ENCODE measurements at places on chromosomes 7 and 10.

DNA sequence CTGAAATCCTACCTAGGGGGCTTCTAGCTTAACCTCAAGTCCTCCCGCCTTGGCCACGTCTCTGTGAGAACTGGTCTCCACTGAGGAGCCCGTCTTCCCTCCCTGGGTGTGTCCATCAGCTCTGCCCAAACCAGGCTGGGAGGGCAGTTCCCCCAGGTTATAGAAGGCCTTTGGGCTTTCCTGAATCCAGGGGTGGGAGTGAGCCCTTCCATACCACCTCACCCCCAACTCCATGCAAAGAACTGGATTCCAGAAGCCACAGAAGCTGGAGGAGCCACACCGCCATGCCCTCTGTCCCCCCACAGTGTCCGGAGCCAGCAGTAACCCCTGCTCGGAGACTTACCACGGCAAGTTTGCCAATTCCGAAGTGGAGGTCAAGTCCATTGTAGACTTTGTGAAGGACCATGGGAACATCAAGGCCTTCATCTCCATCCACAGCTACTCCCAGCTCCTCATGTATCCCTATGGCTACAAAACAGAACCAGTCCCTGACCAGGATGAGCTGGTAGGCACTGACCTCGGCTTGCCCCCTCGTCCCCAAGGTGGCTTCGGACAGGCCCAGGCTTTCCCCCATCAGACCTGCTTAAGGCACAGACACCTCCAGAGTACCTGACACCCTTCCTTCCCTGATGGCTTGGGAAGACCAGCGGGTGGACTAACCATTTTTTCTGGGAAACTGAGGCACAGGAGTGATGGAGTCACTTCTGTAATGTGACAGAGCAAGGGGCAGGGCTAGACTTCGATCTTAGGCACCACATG lies 4.7 kb downstream of the CPA1 start:
- DNase-seq, result no peak
- peaks cover 3% of the 10 kb centered on the region for H3K27me3 ChIP-seq
- H3K4me1 ChIP-seq, result no peaks in the 10 kb centered on the region
- no peak overlapping the region for H3K27ac ChIP-seq
- no peak overlapping the region for H3K4me3 ChIP-seq

DNA sequence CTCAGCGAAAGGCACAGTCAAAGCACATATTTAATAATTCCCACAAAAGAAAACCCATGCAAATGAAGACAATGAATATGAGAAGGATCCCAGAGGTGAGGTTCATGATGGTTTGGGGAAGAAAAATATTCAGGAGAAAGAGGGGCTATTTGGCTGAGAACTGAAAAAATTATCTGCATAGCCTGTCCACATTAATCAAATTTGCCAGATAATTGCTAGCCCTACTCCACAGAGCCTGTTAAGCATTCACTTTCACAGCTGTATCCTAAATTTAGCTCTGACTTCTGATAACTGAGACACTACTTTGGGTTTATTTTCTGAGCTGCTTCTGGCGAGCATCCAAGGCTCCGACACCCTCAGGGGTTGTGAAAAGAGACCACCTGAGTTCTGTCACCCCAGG lies 176.2 kb downstream of the HERPUD2 start:
- no peaks in the 10 kb centered on the region for H3K4me1 ChIP-seq
- peaks cover 16% of the 10 kb centered on the region for H3K27me3 ChIP-seq
- H3K4me3 ChIP-seq, result no peak overlapping the region

- H3K27ac ChIP-seq, result no peak overlapping the region
- no peaks in the 10 kb centered on the region for H3K36me3 ChIP-seq
- H3K4me1 ChIP-seq, result no peaks in the 10 kb centered on the region
- H3K27me3 ChIP-seq, result peaks cover 5% of the 10 kb centered on the region
These were observed 107.9 kb downstream of the POU6F2 start for GRCh38 chr7:39085590-39086049.

GRCh38 chr7:28474640-28475039 lies 62.3 kb downstream of the CREB5 start:
- no peaks in the 10 kb centered on the region for H3K4me1 ChIP-seq
- H3K4me3 ChIP-seq, result no peak overlapping the region
- H3K27ac ChIP-seq, result no peak overlapping the region
- H3K36me3 ChIP-seq, result no peaks in the 10 kb centered on the region

DNA sequence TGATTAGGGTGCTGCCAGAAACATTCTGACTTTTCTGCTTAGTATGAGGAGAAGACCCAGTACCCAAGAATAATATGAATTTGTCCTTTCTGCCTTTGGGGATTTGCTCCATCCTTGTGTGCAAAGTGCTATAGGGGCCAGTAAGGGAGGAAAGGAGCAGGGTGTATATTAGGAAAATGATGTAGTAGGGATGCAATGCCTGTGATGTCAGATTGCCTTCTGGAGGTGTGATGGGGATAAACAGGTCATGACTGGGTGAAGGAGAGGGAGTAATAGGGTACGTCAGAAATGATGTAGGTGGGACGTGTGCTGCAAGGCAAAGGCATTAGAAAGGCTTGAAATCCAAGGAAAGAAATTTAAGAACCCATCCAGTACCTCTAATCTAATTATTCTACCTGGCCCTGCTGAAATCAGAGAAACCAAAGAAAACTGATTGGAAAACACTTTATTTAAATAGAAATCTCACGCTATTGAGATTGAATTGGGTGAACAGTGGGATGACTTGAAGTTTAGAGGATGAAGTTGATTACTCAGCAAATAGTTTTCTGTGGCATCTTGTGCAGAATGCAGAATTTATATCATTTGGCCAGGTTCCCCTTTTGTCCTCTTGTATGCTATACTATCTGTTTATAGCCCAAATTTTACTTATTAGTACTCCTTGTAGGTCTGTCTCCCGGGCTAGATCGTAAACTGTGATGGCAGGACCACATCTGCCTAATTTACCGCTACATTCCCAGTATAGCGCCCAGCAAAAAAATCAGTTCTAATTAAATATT lies 503.9 kb downstream of the SUGCT start:
- no peak overlapping the region for H3K27ac ChIP-seq
- H3K36me3 ChIP-seq, result no peaks in the 10 kb centered on the region
- H3K4me1 ChIP-seq, result no peaks in the 10 kb centered on the region
- no peak for DNase-seq
- H3K4me3 ChIP-seq, result no peak overlapping the region
- no peaks in the 10 kb centered on the region for H3K27me3 ChIP-seq

GRCh38 chr10:107417446-107417845 lies 252.9 kb upstream of the SORCS1 start:
- no peak overlapping the region for H3K27ac ChIP-seq
- no peaks in the 10 kb centered on the region for H3K27me3 ChIP-seq
- H3K36me3 ChIP-seq, result no peaks in the 10 kb centered on the region
- no peaks in the 10 kb centered on the region for H3K4me1 ChIP-seq

- no peaks in the 10 kb centered on the region for H3K27me3 ChIP-seq
- no peaks in the 10 kb centered on the region for H3K36me3 ChIP-seq
- no peak overlapping the region for H3K4me3 ChIP-seq
- no peak for DNase-seq
- no peak overlapping the region for H3K27ac ChIP-seq
These were observed 132.8 kb downstream of the TCERG1L start for GRCh38 chr10:131178521-131179331.

GRCh38 chr7:106225856-106226255 lies 58.9 kb downstream of the NAMPT start:
- peaks cover 20% of the 10 kb centered on the region for H3K4me1 ChIP-seq
- H3K27ac ChIP-seq, result no peak overlapping the region
- peaks cover 24% of the 10 kb centered on the region for H3K27me3 ChIP-seq

DNA sequence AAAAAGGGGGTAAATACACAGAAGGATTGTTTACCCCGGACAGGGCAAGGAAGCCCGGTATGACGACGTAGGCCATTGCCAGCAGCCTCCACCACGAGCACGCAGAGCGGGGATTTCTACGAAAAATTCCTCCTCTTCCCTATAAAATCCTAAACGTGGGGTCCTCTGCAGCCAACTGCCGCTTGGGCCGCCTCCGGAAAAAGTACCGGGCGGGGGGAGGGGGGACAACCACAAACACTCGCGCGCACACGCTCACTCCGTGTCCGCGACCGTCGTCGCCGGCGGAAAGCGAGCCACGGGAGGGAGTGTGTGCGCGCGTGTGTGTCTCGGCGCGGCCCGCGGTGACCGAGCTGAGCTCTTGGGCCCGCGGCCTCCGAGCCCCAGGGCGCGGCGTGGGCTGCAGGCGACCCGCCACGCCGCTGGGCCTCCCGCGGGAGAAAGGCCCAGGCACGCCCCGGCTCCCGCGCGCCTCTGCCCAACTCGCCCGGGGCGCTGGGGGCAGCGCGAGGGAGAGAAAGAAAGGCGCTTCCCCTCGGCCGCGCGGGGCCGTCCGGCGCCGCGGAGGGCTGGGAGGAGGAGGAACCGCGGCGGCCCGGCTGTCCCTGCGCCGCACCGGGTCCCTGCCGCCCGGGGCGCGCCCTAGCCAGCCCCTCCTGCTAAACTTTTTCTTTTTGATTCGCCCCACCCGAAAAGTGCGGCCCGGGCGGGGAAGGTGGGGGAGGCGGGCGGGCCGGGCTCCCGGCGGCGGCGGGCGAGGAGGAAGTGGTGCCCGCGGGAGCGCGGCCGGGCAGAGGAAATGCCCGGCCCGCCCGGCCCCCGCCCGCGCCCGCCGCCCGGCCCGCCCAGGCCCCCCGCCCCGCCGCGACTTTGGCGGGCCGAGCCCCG lies 1.5 kb downstream of the CTBP2 start:
- H3K4me1 ChIP-seq, result peaks cover 6% of the 10 kb centered on the region
- H3K4me3 ChIP-seq, result peak overlapping the region; percentile 69
- peaks cover 78% of the 10 kb centered on the region for H3K27me3 ChIP-seq
- no peaks in the 10 kb centered on the region for H3K36me3 ChIP-seq
- no peak overlapping the region for H3K27ac ChIP-seq

GRCh38 chr7:11609096-11609670 lies 222.8 kb downstream of the THSD7A start:
- no peaks in the 10 kb centered on the region for H3K36me3 ChIP-seq
- H3K4me1 ChIP-seq, result no peaks in the 10 kb centered on the region
- no peak overlapping the region for H3K4me3 ChIP-seq
- no peak for DNase-seq

- H3K4me1 ChIP-seq, result no peaks in the 10 kb centered on the region
- no peaks in the 10 kb centered on the region for H3K27me3 ChIP-seq
These were observed 16.2 kb upstream of the GET4 start for GRCh38 chr7:860149-860548.

DNA sequence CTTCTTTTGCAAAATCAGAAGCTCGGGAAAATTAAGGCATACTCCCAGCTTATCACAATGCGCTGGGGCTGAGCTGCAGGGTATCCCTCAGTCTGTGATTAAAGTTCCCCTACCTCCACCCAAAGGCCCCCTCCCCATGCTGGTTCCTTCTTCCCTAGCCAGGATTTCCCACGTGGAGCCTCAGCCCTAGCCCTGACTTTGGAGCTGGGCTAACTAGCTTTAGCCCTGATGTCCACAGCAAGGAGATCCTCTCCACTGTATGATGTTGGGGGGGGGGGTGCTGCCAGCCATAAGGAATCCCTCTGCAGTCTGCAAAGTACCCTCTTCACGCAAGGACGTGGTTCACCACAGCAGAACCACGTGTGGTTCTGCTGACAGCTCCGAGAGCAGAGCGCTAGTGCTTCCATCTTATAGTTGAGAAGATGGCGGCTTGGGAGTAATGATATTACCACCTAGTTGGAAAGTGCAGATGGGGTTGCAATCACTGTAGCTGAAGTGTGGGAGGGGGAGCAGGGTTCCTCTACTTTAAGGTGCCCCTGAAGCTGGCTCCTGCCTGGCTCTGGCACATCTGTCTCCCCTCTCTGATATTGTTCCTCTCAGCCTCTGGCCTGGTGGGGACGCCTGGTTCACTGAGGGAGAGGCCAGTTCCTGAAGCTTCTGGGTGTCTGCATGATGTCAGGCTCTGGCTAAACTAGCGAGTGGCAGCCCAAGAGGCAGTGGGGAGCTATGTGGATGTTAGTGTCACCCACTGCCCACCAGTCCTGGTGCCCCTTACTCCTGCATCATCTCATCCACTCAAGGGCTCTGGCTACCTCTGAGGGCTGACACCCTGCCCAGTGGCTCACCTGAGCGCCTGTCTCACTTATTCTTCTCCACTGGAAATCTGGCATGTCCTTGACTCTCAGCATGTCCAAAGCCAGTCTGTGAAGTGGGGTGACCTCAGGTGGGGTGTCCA lies 270.7 kb downstream of the RPS24 start:
- H3K4me3 ChIP-seq, result no peak overlapping the region
- H3K4me1 ChIP-seq, result peaks cover 26% of the 10 kb centered on the region
- peaks cover 23% of the 10 kb centered on the region for H3K27me3 ChIP-seq
- H3K36me3 ChIP-seq, result no peaks in the 10 kb centered on the region
- no peak overlapping the region for H3K27ac ChIP-seq

DNA sequence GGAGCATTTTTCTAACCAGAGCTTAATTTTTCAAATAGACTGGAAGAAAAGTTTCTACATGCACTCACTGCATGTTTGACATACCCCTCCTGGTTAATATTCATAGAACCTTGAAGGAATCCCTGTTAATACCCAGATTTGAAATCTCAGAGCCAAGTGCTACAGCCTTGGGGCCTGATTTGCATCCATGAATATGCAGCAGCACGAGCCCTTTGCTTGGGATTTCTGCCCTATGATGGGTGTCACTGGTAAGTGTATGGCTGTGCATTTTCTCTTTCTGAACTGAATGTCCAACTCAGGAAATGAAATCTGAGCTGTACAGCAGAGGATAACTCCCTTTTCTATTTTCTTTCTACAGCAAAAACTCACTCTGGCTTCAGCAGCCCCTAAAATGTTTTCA lies 1157.5 kb downstream of the XPNPEP1 start:
- H3K4me1 ChIP-seq, result no peaks in the 10 kb centered on the region
- H3K27me3 ChIP-seq, result no peaks in the 10 kb centered on the region
- no peak for DNase-seq
- H3K4me3 ChIP-seq, result no peak overlapping the region

DNA sequence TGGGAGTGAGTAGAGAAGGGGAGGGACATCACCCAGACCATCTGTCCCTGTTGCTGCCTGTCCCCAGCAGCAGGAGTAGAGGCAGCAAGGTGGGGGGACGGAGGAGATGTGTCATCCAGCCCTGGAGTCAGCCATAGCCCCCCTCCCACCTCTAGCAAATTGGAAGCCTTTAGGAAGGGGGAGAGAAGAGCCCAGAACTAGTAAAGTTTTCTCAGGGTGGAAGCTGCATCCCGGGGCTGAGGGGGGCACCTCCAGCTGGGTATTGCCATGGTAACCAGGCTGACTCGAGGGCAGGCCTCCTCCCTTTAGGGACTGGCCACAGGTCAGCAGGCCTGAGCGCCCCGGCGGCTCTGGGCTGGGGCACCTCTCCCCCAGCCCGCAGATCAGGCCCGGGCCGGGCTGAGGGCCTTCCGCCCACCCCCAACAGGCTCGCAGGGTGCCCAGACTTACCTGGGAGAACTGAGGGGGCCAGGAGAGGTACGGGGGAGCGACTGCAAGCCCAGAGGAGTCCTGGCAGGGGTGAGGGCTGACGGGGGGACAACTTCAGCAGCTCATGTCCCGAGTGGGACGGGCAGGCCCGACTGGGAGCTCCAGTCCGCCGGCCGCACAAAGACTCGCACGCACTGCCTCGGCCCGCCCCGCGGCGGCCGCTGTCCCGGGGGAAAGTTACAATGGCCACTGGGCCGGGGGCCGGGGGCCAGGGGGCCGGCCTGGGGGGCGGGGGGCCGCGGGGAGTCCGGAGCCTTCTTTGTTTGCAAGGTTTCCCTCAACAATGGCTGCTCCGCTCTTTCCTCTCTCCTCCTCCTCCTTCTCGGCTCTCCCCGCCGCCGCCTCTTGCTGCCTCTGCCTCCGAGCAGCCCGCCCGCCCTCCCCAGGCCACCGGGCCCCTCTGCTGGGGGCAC lies 6.0 kb downstream of the LDB1 start:
- peaks cover 26% of the 10 kb centered on the region for H3K36me3 ChIP-seq
- peak overlapping the region; percentile 94 for H3K27ac ChIP-seq
- no peaks in the 10 kb centered on the region for H3K27me3 ChIP-seq
- peak overlapping the region; percentile 80 for H3K4me3 ChIP-seq
- H3K4me1 ChIP-seq, result peaks cover 68% of the 10 kb centered on the region

GRCh38 chr7:47782792-47783191 lies 165.5 kb downstream of the PKD1L1 start:
- no peak overlapping the region for H3K4me3 ChIP-seq
- H3K4me1 ChIP-seq, result no peaks in the 10 kb centered on the region
- no peak overlapping the region for H3K27ac ChIP-seq
- H3K27me3 ChIP-seq, result no peaks in the 10 kb centered on the region

- no peaks in the 10 kb centered on the region for H3K27me3 ChIP-seq
- H3K4me1 ChIP-seq, result no peaks in the 10 kb centered on the region
These were observed 108.7 kb downstream of the DOCK4 start for GRCh38 chr7:112097524-112097923.
